GM23248 (cell line): ENCODE measurements at places on chromosomes 7 and 10.

DNA sequence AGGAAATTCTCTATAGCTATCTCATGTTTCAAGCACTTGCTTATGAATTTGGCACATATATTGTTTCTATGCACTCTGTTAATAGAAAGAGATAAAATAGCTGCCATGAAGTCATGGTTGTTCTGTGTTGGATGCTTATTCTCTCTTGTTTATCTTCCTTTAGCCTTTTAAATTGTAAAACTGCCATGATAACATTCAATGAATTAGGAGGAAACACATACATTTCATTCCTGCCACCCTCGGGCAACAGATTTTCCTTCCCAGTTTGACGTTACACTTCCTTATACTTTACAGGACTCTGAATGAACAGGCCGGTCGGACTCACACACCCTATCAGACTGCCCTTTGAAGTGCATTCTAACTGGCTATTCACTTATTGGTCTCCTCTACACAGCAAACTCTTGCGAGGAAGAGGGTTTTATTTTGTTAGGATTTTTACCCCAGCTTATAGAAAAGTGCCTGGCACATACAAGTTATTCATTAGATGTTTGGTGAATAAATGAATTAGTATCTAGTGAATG lies 65.7 kb upstream of the FERD3L start:
- DNase-seq, result no peak

- DNase-seq, result peak; percentile 80
Observed at GRCh38 chr10:47406870-47407691, 23.0 kb upstream of the ZNF488 start.

DNA sequence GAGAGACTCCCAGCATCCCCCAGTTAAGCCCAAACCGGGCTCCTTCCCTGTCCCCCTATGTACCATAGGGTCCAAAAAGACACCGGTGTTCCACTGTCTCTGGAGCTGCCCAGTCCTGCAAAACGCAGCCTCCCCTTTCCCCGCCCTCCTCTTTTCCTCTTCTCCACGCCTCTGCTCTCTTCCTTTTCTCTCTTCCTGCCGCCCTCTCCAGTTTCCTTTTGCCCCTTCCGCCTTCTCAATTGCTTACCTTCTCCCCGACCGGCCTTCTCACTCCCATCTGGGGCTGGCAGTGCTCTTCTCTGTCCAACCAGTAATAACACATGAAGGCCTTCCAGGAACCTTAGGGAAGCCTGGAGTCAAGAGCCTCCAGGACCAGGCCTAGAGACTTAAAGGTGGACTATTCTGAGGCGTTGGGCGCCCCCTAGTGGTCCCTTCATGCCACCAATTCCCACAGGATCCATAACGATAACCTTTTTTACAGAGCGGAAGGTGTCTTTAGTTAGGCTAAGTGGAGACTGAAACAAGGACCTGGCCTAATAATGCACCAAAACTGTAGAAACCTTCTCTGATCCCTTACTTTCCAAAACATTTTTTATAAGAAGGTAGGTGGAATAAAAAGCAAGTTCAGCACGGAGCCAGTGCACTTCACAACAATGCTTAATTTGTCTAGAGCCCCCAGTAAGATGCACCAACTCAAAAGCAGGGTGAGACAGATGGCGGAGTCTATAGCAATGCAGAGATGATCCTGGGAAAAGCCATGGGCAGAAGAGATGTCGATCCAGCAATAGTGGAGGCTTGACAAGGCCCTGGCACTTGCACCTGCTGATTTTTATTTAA lies 27.2 kb upstream of the MSRB2 start:
- peak; percentile 84 for DNase-seq

GRCh38 chr7:24964191-24964590 lies 15.8 kb downstream of the OSBPL3 start:
- DNase-seq, result no peak

GRCh38 chr7:116258734-116259133 lies 48.4 kb downstream of the TES start:
- peak; percentile 82 for DNase-seq

- DNase-seq, result peak; percentile 50
Observed at GRCh38 chr7:14766747-14767146, 135.8 kb downstream of the DGKB start.

DNA sequence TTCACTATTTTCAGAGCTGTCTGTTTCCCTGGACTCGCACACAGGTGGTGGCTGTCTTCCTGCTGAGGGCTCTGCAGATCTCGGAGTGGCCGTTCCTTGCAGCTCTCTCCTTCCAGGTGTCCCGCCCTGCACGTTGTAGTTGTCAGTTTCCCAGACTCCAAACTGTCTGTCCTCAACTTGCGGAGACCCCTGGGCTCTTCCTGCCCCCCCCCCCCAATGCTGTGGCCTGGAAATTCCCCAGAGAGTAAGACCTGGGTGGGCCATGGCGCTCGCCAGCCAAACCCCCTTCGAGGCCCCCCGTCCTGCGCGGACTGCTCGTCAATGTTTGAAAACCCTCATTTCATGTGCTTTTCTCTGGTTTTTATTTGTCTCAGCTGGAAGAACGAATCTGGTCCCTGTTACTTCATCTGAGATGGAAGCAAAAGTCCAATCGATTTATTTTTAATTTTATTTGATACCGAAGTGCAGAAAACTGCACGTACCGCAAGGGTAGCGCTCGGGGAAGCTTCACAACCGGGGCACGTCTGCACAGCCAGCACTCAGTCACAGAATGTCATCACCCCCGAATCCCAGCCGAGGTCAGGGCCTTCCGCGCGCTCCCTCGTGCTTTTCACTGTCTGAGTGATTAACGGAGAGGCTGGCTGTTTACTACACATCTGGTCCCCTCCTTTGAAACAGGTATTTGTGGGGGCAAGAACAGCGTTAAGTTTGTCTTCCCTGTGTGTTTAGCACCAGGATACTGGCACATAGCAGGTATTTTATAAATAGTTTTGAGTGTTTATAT lies 46.4 kb upstream of the NKX6-2 start:
- no peak for DNase-seq

DNA sequence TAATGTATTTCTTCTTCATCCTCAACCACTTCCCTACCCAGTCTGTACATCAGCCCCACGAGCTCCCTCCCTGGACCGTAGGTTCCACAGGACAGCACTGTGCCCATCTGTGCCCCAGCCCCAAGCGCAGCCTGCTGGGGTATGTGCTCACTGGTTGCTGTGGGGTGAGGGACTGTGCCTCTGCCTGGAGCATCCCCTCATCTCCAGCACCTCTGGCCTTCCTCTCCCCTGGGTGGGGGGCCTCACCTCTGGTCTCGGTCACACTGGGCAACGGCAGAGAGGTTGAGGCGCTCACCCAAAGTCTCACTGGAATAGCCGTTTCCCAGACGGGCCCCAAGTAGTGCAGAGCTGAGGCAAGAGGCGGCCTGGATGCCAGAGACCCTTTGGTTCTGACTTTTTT lies 1.5 kb upstream of the PRKAR1B start:
- no peak for DNase-seq

DNA sequence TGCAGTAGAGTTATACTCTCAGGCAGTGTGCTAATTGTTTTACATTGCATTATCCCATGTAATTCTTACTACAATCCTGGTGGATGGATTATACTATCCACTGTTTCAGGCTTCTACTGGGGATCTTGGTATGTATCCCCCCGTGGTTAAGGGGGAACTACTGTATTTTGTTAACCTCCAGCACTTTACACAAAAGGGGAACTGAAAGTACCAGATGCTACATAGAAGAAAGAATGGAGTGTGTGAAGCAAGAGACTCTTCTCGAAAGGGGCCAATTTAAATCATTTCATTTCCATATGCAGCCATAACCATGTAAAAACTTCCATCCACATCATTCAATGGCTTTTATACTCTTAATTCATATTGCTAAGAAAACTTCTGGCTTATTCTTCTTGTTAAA lies 69.4 kb downstream of the C1GALT1 start:
- DNase-seq, result no peak

DNA sequence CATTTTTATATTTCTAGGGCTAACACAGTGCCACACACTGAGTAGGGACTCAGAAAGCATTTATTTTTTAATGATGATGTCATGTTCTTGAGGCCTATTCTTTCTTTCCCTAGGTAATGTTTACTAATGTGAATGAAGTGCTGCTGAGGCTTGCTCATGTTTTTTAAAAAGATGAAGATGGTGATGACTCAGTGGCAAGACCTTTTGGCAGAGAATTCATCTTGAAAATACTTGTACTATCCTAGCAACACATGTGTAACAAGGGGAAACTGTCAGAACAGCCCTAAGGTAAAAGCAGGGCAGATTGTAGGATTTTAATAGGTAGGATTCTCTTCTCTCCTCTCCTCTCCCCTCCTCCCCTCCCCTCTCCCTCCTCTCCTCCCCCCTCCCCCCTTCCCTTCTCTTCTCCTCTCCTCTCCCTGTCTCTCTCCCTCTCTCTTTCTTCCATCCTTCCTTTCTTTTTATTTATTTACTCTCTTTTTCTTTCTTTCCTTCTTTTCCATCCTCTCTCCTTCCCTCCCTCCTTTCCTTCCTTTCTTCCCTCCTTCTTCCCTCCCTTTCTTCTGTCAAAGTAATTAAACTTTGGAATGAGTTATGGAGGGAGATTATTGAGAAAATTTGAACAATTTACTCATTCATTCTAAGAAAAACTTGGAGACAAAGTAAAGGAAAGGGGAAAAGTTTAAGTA lies 75.3 kb downstream of the ZNF92 start:
- peak; percentile 89 for DNase-seq

DNA sequence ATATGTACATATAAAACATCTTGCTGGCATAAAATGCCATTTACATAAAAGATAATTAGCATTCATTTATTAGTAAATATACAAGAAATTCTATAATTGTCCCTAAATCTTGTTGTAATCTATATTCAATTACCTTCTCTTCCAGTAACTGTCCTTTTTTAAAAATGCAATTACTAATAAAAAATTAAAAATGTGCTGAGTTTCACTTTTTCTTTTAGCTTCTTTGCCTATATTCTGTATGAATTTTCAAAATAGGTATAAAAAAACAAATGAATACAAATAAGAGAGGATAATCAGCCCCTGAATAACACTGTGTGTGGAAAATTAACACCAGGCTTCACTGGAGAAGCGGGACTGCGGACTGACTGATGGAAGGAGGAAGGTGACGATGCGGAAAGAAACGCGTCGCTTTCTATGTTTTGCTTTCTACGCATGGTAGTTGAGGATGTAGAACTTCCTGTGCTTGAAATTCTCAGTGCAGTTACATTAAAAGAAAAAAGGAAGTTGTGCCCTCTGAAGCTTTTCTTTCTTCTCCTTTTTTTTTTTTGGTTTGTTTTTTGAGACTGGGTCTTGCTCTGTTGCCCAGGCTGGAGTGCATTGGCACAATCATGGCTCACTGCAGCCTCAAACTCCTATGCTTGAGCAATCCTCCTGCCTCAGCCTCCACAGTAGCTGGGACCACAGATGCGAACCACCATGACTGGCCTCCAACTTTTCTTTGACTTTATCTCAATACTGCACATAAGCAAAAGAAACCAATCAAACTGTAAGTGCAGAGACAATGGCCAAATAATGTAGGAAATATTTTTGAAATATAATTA lies 7.4 kb upstream of the ZMYND11 start:
- DNase-seq, result no peak

DNA sequence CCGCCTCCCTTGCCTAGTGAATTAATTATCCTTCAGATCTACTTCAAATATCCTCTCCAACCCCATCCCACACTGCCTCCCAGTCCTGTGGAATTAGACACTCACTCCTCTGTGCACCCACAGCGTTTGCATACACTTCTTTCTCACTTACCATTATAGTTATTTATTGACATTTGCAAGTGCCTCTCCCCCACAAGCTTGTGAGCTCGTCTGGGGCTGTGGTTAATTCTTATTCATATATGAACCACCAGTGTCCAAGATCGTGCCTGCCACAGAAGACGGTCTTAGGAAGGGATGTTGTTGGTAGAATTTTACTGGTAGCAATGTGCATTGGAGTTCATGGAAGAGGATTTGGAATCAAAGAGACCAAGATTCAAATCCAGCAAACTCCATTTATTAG lies 68.1 kb upstream of the AOAH start:
- DNase-seq, result no peak

DNA sequence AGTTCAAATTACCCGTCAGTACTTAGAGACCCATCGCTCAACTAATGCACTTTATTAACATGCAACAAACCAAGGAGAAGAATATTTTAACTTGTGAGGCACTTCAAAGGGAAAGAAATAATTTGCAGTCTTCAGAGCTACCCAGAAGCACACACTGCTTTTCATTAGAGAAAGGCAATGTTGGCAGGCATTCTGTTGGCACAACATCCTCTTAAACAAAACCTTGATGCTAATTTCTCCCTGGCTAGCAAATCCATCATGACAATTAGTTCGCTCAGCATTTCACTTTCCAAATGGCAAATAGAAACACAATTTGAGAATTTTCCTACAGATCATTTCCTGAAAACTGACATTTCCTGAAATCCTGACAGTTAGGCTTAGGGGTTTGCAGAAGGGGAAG lies 155.6 kb upstream of the FAM13C start:
- no peak for DNase-seq

DNA sequence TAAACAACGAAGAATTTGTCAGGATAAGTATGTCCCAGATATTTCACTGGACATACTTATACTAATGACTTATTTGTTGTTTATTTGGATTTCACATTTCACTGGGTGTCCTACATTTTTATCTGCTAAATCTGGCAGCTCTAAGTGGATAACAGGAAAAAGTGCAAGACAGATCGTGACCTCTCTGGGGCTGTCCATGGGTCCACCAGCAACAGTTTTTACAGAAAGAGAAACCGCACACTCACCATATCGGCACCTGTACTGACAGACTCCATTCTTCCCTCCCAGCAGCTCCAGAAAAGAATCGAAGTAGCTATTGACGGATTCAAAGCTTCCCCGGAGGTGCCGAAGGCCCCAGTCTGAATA lies 393 bp downstream of the PLA2G12B start:
- DNase-seq, result no peak

GRCh38 chr10:124244256-124244877 lies 151.0 kb upstream of the CHST15 start:
- no peak for DNase-seq

DNA sequence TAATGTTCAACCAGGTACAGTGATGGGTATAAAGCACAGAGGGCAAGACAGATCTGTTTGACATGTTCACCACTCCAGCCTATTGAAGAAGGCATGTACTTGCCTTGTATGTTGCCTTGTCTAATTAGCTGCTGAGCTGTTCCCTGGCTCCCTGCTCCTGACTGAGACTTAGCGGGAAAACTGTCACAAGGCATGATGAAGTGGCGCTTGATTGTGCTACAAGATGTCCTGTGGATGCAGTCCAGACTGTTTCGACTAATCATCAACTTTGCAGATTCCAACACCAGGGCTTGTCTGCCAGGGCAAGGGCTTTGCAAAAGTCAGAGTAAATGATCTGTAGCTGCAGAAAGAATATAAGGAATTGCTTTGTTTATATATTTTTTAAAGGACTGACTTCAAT lies 136.2 kb upstream of the NRBF2 start:
- DNase-seq, result no peak
